ENCODE measurements at places on chromosomes 3 and 15. TPM values are rescaled to one million over a fixed set of nuclear protein-coding genes. Genes with fewer than 3 reads are reported as not detected.

Gene FSD2
- not detected for total RNA-seq

Gene OCA2
- under 0.01 TPM for total RNA-seq

Gene ETV5
- 25.3 TPM for total RNA-seq

Gene CYB561D2
- total RNA-seq, result 26.1 TPM

All from IMR-90 (cell line).